ENCODE measurements at places on chromosomes 2 and 18.

DNA sequence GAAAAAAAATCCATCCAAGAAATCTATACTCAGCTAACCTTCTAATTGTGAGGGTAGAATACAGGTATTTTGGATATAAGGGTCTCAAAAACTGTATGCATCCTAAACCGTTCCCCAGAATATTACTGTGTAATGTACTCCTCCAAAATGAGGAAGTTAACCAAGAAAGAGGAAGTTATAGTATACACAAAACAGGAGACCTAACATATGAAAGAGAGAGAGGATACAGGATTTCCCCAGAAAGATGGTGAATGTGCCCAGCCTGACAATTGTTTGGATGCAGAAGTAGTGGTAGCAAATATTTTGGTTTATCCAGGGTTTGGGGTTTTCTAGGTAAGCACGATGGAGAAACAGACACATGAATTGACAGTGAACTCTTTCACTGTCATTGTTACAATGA lies 50.6 kb downstream of the GALNT3 start:
- no peak for DNase-seq

DNA sequence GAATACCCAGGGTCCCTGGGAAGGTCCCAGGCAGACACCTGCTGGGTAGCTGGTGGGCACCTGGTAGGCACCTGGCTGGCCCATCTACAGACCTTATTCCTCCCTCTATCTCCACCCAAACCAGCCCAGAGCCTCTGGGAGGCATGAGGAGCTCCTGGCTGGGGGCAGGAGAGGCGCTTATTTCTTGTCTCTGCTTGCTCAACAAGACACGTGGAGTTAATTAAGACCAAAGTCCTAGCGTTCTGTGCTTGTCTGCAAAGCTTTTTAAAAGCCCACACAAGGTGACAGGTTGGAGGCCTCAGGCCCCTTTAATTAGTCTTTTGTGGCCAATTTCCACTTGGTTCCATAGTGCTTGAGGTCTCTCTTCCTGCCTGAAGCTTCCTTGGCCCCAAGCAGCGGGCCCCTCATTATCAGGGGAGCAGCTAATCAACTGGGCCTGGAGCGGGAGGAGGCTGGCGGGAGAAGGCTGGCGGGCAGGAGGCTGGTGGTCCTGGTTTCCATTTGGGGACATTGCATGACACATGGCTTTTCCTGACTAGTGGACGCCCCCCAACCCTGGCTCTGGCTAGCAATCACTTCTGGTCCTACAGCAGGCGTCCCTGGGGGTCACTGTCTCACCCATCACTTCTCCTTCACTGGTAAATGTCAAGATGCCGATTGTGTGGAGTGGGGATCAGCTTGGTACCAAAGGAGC lies 65.4 kb upstream of the HDAC4 start:
- DNase-seq = peak; percentile 36

- no peak for DNase-seq
These were observed 165.3 kb downstream of the RNF152 start for GRCh38 chr18:61727241-61728193.

DNA sequence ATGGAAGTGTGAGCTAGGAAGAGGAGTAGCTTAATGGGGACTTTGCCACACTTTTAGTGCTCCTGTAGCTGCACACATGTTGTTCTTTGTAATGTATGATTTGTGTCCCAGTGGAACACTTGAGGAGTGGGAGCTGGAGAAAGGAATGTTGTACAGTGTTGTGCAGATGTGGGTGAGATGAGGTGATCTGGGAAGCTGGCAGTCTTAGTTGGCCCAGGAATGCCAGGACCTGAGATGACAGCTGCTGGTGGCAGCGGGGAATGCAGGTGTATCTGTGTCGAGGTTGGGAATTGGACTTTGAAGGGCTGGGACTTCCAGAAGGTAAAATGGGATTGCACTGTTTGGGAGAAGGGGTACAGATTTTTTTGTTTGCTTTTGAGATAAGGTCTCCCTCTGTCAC lies 23.6 kb downstream of the NEDD4L start:
- DNase-seq = no peak

DNA sequence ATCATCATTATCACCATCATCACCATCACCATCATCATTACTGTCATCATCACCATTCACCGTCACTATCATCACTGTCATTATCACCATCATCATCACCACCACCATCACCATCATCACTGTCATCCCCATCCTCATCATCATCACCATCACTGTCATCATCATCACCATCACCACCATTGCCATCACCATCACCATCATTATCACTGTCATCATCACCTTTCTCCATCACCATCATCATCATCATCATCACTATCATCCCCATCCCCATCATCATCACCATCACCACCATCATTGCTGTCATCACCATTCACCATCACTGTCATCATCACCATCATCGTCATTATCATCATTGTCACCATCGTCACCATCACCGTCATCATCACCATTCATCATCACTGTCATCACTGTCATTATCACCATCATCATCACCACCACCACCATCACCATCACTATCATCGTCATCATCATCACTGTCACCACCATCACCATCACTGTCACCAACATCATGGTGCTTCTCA lies 9.8 kb downstream of the HPCAL1 start:
- no peak for DNase-seq

DNA sequence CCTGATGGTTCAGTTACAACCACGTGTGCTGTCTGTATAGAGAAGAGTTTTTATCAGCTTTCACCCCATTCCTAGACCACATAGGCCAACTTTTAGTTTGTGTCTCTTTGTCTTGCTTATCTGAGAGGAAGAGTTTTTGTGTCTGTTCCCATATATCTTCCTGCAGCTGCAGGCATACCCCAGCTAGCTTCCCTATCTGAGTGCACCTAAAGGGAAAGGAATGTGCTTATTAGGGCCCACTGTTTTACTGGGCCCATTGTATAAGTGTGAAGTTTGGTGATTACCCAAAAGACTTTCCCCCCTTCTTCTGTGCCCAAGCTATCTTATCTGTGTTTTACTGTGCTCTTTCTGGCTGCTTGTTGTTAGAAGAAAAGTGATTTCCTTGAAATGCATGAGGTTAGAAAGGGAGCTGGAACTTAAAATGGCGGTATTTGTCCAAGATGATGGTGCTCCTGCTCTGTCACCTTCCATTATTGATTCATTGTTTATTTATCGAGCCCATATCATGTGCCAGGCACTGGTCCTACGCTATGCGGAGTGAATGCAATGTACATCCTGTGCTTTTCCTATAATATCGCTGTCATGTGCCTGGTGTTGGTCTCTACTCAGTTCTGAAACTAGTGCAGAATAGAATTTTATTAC lies 57.2 kb downstream of the NYAP2 start:
- no peak for DNase-seq

DNA sequence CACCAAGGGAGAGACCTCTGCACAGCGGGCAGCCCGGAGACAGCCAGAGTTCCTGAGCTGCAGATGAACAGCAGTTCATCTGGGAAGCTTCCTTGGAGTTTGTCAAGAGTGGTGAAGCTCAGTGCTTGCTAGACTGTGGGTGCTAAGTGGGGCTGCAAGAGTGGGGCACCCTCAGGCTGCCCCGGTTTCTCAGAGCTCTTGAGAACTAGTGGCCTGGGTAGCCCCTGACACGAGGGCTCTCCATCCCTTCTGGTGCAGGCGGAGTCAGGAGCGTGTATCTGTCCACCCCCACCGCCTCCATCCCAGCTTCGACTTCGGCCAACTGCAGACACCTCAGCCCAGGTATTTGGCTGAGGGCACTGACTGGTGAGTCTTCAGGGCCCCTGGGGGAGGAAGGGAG lies 222.0 kb downstream of the LOXHD1 start:
- no peak for DNase-seq

DNA sequence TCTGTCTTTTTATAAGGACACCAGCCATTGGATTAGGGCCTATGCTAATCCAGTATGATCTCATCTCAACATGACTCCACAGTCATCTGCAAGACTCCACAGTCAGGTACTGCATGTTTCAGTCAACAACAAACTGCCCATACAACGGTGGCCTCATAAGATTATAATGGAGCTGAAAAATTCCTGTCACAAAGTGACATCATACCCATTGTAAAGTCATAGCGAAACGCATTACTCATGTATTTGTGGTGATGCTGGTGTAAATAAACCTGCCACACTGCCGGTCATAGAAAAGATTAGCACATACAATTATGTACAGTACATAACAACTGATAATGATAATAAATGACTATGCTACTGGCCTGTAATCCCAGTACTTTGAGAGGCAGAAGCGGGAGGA lies 102.2 kb downstream of the TEX51 start:
- DNase-seq = no peak

DNA sequence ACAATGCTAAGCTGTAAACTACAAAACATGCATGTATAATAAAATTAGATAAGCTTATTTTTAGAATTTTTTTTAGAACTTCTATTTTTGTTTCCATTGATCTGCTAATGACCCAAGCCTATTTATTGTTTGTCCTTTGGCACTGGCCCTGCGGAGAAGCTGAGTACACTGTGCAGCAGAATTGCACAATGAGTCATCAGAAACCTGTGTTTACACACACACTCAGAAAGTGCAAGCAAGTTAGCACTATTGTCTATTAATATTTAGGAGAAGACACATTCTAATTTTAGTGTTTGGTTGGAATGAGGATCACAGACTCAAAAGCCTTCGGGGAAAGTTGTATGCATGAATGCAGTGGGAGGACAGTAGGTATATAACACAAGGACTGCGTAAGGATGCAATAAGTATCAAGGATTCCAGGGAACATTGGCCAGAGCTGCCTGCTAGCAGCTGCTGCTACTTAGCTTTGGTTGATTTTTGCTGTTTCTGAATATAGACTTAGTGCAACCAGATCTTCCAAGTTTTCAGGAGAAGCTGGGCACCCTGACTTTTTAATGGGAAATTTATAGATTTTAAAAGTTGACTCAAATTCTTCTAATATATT lies 128.2 kb downstream of the KCNH7 start:
- DNase-seq = no peak

- DNase-seq = no peak
These were observed 232.1 kb downstream of the TMX3 start for GRCh38 chr18:68482815-68483214.

GRCh38 chr2:118078734-118079133 lies 9.5 kb upstream of the INSIG2 start:
- no peak for DNase-seq

- DNase-seq = no peak
These were observed 3.5 kb downstream of the MXD1 start for GRCh38 chr2:69918401-69918800.

DNA sequence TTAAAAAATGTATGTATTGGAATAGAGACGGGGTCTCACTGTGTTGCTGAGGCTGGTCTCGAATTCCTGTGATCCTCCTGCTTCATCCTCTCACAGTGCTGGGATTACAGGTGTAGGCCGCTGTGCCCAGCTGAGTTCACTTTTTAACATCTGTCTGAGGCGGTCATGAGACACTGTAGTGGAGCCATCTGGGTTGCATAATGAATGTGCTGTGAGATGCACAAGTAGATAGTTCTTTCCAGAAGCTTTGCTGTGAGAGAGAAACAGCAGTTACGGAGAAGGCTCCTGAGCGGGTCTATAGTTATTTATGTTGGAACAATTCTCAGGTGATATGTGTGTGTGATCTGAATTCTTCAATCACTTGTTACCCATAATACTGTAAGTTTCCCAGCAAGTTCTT lies 3.1 kb downstream of the RMC1 start:
- no peak for DNase-seq

- no peak for DNase-seq
These were observed 53.4 kb downstream of the KLF7 start for GRCh38 chr2:207112383-207112782.

DNA sequence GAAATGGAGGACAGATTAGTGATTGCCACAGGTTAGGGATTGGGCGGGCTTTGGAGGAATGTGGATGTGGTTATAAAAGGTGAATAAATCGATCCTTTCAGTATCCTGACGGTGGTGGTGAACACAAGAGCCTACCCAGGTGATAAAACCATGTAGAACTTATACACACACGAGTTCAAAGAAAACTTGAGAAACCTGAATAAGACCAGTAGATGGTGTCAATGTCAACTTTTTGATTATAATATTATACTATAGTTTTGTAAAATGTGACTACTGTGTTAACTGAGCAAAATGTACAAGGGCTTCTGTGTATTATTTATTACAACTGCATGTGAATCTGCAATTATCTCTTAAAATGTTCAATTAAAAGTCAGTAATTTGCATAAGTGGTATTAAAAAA lies 136.3 kb downstream of the ERBB4 start:
- DNase-seq = no peak

DNA sequence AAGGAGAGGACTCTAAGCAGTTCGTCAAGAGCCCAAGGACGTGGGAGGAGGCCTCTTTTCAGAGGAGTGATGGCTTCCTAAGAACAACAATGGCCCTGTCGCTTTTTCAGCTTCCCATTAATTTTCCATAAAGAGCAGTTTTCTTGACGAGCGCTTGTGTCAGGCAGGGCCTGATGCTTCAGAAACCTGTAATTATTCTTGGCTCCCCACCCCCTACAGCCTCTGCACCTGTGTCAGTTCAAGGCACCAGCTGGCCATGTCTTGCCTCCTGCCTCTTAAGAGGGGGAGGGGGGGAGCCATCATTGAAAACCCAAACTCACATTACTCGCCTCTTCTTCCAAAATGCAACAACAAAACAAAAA lies 32.3 kb downstream of the KLF7 start:
- no peak for DNase-seq

DNA sequence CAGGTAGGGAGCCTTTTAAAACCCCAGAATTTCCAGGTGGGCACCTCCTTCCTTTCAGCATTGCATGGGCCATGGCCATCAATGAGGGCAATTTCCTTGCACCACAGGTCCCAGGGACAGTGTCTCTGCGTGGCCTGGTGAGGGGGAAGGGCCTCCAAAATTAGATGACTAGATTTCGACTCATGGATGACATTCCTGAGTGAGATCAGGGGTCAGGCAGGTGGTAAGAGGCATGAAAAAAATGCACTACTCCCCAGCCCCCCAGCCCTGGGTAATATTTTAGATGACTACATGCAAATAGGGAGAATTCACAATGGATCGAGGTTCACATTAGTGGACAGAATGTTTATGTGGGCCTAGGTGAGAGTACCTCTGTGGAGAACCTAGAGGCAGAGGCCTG lies 19.0 kb upstream of the IGFBP5 start:
- no peak for DNase-seq

GRCh38 chr2:139281124-139281523 lies 500.9 kb upstream of the NXPH2 start:
- no peak for DNase-seq

DNA sequence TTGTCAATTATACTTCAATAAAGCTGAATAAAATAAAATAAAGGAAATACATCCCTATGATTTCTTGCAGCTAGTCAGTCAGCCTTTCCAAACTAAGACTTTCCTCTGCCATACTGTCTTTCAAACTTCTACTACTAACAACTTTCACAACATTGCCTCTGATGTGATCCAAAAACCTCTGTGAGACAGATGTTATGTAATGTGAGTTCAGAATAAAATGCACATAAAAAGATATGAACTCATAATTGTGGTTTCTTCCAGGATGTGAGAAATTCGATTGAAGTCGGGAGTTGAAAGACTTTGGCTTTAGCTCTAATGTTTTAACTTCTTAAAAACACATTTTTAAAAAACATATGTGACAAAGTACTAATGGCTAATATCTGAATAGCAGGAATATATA lies 98.7 kb downstream of the PIGN start:
- DNase-seq = no peak
